Esophagus muscularis mucosa (tissue), 4 donors: ENCODE measurements at places on chromosomes 4 and X.

- no peak for DNase-seq
Observed at GRCh38 chrX:82218361-82218760, 1016.5 kb downstream of the SH3BGRL start.

DNA sequence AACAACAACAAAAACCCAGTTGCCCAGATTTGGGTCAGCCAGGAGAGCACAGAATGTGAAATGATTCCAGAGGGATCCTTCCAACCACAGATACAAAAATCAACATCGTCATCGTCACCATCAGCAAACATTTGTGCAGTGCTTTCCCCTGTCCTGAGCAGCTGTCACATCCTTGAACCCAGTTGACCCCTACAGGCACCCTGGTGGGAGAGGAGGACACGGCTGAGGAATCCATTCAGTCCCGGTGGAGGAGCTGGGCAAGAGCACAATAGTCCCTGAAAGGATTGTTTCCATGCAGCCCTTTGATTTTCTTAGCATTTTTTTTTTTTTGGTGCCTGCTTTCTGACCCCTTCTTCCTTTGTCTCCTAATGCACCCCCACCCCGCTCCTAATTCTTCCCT, 37.1 kb upstream of the STX18 start:
- no peak for DNase-seq

DNA sequence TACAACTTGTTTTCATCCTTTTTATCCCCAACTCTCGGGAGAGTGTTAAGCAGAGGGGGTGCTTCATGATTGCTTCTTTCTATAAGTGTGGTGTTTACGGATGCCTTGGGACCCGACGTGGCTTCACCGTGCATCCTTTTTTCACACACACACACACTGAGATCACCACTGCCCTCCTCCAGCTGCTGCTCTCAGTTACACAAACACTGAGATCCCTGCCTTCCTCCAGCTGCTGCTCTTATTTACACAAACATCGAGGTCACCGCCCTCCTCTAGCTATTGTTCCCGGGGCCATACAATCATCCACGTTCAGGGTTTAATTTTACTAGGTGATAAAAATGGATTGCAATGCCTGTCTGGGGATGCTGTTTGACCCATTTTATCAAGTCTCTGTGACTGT, 155.4 kb upstream of the FAM9B start:
- peak; percentile 12 for DNase-seq

- DNase-seq: no peak
Observed at GRCh38 chr4:155887847-155888570, 15.5 kb upstream of the TDO2 start.

DNA sequence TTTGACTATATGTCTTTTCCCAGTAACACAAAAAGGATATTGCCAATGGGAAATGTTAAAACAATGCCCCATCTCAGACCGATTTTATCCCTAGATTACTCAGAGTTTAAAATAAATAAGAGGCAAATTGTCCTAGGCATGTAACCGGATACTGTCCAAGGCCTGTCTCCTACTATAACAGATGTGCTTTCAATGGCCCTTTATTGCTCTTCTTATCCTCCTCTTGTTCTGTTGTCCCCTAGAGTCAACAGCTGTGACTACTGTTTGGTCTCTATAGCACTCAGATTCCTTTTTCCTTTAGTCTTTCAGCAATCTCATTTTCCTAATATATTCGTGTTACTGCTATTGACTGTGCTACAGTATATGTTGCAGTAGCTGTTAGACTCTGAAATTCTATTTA, 66.8 kb upstream of the PLS3 start:
- no peak for DNase-seq

- no peak for DNase-seq
Observed at GRCh38 chr4:160110891-160111290, 1008.0 kb downstream of the RAPGEF2 start.

DNA sequence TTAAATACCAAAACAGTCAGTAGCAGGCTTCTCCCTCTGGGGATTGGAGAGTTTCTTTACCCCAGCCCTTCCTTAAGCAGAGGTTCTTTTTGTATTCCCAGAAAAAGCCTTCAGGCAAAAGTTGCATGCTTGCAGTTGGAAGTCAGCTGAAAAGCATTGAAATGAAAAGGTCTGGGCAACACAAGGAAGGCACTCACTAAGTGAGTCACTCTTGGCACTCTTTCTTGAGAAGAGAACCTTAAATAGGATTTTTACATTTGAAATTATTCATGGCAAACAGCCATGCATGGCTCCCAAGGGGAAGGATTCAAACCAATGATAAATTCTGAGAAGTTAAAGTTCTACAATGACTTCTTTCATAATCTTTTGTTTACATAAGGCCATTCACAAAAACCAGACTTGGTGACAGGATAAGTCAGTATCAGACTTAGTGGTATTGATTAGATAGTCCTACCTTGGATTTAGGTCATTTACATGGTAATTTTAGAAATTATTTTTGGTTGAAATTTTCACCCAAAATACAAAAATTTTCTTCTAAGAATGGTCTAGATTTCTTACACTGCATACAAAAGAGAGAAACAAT, 2068.9 kb downstream of the PCDH7 start:
- no peak for DNase-seq

DNA sequence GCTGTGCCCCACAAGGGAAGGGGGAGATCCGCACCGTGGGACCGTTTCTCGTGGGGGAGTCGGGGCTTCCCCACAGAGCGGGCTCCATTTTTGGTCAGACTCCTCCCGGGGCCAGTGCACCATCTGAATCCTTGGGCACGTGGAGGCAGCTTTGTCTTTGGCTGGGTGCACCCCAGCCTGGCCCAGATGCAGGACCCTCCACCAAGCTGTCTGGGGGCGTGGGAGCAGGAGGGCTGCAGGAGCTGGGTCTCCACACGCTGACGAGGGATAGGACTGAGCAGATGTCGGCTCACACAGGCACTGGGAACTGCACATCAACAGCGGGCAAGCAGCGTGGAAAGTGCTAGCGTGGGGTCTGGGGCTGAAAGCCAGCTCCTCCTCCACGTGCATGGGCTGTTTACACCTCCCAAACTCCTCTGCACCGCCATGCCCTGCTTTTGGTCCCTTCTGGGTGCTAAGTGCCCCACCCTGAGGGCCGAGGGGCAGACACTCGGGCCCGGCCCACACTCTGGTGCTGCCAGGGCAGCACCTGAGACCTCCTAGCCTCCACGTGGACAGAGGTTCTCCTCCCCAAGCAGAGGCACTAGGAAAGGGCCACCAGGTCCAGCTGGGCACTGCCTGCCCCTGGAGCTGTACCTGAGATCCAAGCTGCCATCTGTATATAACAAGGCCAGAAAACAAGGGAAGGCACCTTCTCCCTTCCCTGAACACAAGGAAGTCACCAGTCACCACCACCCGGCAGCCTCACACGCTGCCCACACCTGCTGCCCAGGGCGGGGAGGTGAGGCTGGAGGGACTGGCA, 13.8 kb downstream of the DGKQ start:
- no peak for DNase-seq

- no peak for DNase-seq
Observed at GRCh38 chr4:153873741-153874140, 84.9 kb upstream of the SFRP2 start.

GRCh38 chr4:128818442-128818841, 8.9 kb downstream of the JADE1 start:
- DNase-seq: no peak

DNA sequence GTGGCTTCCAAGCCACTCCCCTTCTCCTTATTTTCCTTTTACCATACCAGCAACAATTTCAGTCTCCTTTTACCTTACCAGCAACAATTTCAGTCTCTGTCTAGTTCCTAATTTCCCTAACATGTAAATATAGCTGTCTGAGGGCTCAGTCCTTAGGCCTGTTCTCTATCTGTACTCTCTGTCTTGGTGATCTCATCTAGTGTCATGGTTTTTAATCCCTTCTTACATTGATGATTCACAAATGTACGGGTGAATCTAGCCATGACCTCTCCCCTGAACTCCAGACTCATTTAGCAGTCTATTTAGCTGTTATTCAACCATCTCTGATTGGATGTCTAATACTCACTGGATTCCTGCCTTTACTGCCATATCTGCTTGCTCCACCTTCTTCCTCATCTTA, 7.2 kb downstream of the IL15 start:
- DNase-seq: no peak

GRCh38 chrX:20432048-20432447, 165.3 kb upstream of the RPS6KA3 start:
- no peak for DNase-seq

GRCh38 chrX:153516073-153516472, 1.4 kb upstream of the ATP2B3 start:
- DNase-seq: no peak

- no peak for DNase-seq
Observed at GRCh38 chr4:75102787-75103085, 169.8 kb downstream of the PARM1 start.

GRCh38 chr4:150023489-150023888, 54.8 kb upstream of the DCLK2 start:
- DNase-seq: no peak

DNA sequence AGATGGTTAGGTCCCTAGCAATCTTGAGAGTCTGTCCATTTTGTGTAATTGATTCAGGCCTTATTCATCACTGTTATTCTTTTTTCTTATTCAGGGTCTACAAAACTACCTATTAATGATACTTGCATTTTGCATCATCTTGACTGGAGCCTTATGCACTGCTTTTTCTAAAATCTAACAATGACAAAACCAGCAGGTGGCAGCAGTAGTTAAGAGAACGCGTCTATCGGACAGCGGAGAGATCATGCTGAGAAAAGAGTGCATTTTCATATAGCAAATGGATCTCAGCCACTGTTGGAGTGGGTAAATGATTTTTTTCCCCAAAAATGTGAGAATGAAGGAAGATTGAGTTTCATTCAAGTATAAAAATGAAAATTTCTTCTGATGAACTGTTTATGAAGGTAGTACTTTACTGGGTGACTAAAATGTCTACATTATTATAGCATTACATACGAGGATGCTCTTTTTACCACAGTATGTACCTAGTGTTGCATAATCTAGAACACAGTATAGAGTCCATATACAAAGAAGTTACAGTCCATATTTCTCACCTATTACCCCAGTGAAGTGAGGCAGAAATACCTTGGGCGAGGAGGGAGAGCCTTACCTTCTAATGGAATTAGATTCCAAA, 43.2 kb downstream of the TMEM144 start:
- DNase-seq: no peak

- DNase-seq: no peak
Observed at GRCh38 chrX:3271834-3272186, 74.6 kb downstream of the MXRA5 start.

- DNase-seq: no peak
Observed at GRCh38 chr4:142519342-142519741, 326.8 kb downstream of the INPP4B start.

DNA sequence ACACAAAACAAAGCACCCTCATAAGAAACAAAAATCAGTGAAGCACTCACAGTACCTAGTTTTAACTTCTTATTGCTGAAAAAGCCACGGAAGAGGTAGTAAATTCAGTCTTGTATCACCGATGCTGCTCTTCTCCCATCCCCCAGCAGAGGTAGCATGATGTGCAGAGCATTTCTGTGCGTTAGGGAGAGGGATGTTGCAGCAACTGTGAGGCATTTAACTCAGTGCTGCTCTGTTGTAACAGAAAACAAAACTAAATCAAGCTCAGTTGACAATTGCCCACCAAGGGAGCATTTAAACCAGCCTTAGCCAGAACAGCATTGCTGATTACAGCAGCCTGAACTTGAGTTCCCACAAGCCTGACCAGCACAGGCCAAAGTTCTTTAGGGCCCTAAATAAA, 1279.7 kb upstream of the ADGRL3 start:
- DNase-seq: no peak

DNA sequence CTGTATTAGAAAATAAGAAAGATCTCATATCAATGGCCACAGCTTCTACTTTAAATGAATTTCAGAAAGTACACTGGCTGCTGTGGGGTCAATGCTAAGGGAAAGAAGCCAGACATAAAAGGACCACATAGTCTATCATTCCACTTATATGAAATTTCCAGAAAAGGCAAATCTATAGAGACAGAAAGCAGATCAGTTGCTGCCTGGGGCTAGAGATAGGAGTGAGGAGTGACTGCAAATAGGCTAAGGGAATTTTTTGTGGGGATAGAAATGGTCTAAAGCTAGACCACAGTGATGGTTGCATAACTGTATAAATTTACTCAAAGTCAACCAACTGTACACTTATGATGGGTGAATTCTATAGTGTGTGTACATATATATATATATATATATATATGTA, 8.3 kb downstream of the GAB3 start:
- no peak for DNase-seq

DNA sequence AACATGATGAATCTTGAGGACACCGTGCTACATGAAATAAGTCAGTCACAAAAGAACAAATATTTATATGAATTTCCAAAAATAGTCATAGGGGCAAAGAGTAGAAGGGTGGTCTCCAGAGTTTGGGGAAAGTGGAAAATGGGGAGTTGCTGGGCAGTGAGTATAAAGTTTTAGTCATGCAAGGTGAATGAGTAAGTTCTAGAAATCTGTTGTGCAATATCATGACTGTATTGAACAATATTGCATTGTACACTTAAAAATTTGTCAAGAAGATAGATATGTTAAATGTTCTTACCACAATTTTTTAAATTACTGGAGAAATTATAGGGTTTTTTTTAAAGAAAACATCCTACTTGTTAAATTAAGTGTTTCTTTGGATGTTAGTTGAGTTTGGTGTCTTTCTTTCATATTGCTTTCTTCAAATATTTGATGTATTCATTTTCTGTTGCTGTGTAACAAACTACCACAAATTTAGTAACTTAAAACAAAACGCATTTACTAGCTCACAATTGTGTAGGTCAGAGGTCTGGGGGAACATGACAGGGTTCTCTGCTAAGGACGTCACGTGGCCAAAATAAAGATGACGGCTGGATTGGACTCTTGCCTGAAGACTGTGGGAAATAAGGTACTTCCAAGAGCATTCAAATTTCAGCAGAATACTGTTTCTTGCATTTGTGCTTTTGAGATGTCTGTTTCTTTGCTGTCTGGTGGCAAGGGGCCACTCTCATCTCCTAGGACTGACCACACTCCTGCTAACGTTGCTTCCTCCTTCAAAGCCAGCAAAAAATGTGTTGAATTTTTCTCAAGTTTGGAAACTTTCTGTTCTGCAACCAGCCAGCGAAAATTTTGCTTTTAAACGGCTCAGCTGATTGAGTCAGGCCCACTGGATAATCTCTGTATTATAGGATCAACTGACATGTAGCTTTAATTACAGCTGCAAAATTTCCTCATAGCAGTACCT, 76.7 kb downstream of the CPEB2 start:
- DNase-seq: no peak

- no peak for DNase-seq
Observed at GRCh38 chr4:94939791-94940519, 182.2 kb downstream of the BMPR1B start.

GRCh38 chrX:336227-336626, 17.6 kb upstream of the GTPBP6 start:
- no peak for DNase-seq

DNA sequence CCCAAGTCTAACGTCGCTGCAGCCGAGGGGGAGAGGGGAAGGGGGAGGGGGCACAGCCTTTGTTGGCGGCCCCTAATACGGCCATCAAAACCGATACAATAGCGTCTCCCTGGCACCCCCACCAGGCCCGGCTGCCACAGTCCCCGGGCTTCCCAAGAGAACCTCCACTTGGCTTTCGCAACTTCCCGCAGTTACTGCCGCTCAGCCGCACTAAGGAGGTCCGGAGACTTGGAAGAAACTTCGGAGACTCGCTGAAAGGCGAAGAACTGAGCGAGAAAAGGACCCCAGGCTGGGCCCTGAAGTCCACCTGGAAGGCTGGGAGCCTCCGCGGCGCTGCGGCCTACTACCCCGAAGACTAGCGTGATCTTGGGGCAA, 2.8 kb downstream of the NKX6-1 start:
- DNase-seq: no peak
